ENCODE measurements at places on chromosomes 5 and 9. TPM values are rescaled to one million over a fixed set of nuclear protein-coding genes. Genes with fewer than 3 reads are reported as not detected.

Gene GEMIN5
- total RNA-seq: 17.3 TPM

Gene C9orf50
- total RNA-seq: not detected

Gene BBLN
- total RNA-seq: 42.7 TPM

Gene DRD1
- total RNA-seq: not detected

Gene PARP8
- 158 TPM for total RNA-seq

Gene GPX8
- not detected for total RNA-seq

Gene PCDHAC2
- not detected for total RNA-seq

Gene DMRT3
- total RNA-seq: not detected

Gene PCDHGA4
- total RNA-seq: 0.11 TPM

Gene PSMD5
- 37.7 TPM for total RNA-seq

Gene RORB
- total RNA-seq: not detected

Gene WDR38
- not detected for total RNA-seq

Gene ARID3C
- total RNA-seq: 0.36 TPM

Gene IL13
- not detected for total RNA-seq

Gene ADGRD2
- not detected for total RNA-seq

Gene TBC1D9B
- total RNA-seq: 79.6 TPM

Gene SUSD3
- total RNA-seq: 64.8 TPM

Gene C5orf58
- total RNA-seq: not detected

Gene SLC6A3
- total RNA-seq: not detected

Gene FCN2
- total RNA-seq: not detected

Gene SHOC1
- not detected for total RNA-seq

Gene ASPN
- not detected for total RNA-seq

Gene POLE3
- total RNA-seq: 38.6 TPM

Measured in naive thymus-derived CD4-positive, alpha-beta T cell (primary cell).